Fibroblast of lung (primary cell): ENCODE measurements at places on chromosomes 6 and 20.
A peak's percentile ranks its signal among the peaks of the same experiment; 100 is the strongest.

DNA sequence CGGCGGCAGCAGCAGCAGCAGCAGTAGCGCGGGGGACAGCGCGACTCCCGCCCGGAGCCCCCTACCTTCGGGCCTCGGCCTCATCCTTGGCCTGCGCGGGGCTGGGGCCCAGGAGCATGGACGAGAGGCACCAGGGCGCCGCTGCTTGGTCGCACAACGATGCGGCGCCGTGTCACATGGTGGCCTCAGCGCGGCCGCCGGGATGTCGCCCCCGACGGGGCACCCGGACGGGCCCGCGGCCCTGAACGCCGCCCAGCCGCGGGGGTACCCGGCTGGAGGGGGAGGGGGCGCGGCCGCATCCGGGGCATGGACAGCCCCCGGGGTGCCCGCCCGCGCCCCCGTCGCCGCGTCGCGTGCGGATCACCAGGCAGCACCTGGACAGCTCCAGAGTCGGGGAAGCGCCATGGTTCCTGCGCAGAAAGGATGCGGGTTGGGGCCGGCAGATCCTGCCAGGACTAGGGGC, 57.1 kb downstream of the CDH22 start:
- DNase-seq = no peak

DNA sequence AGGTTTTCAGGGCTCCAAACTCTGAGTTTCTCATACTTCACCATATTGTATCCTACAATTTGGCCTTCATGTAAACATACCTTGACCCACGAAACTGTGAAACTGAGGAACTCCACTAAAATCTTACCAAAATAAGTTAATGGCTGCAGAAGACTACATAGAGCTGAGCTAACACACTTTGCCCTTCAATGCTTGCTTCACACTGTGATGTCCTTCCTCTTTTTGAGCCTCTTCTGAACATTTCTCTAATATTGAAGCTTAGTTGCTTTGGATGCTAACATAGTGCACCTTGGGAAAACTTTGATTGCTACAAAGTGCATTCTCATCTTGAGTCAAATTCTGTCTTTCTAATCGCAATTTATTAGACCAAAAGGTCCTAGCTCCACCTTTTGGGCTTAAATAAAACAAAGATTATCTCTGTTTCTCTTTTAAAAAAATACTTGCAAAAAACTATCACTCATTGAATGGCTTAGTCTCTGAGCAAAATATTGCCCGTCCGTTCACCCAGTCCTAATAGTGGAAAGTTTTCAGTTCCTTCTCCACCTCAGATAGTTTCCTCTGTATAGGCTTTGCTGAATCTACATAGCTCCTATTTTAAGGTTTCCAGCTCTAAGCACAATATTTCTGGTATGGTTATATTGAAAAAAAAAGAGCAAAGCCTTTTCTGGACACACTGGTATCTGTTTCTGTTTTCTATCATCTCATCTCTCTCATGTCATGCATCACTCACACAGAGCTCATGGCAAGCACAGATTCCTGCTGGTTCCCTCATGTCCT, 494.6 kb downstream of the RFPL4B start:
- no peak for DNase-seq

DNA sequence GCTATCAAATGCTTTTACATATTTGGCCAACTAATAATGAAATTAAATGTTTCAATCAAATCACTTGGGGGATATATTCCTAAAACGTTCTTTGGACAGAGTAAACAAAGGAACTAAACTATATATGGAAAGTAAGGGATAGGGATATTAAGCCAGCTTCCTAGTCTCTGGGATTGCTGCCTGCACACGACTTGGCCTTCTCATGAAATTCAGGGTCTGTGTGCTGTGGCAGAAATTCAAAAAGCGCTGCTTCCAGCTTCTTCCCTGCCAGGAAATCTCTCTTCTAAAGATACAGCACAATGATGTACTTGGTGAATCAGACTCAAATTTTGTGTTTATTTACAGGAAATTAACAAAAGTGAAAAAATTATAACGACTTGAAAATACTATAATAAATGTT, 206.3 kb upstream of the RAB32 start:
- peak; percentile 18 for DNase-seq

- peak; percentile 38 for DNase-seq
These were observed 461.1 kb downstream of the MMUT start for GRCh38 chr6:49001856-49002541.

GRCh38 chr20:19749618-19750071, 8.4 kb upstream of the RIN2 start:
- DNase-seq = no peak

DNA sequence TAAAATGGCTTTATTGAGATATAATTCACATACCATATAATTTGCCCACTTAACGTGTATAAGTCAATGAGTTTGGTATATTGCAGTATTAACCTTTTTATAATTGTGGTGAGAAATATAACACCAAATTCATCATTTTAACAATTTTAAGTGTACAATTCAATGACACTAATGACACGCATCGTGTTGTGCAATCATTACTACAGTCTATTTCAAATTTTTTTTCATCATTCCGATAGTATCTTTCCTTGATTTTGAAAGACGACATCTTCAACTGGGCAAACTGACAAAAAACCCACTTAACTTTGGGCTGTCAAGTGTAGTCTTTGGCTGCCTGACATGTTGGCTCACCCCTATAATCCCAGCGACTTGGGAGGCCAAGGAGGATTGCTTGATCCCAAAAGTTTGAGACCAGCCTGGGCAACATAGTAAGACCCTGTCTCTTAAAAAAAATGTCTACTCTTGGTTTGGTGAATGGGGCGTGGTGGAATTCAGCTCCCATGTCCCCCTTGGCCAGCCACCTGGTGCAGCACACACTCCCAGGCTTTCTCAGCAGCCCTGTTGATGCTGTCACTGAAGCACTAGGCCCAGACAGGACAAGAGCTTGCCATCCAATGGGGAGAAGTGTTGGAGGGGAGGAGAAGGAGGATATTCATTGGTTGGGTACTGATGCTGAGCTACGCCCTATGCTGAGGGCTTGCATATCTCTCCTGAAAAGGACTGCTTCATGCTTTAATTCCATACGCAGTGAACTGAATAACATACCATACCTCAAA, 150.5 kb downstream of the CD83 start:
- DNase-seq = no peak

DNA sequence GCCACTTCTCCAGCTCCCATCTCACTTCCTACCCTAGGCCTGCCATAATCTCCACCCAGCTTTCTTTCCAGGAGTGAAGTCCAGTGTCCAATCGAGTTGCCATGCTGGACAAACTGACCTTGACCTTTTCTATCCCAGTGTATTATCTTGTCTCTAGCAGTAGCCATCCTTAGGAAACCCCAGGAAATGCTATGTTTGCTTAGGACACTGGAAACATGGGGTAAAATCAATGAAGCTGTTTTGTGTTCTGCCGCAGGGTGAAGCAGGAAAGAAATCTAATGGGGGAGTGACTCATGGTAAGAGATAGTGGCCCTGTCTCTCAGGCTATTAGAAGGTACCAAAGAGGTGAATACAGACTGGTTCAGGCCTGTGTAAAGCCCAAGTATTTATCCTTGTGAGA, 1110.1 kb upstream of the FLRT3 start:
- no peak for DNase-seq

- DNase-seq = no peak
These were observed 450.7 kb upstream of the OPRM1 start for GRCh38 chr6:153588330-153588729.

GRCh38 chr20:33443006-33443511, 504 bp downstream of the SNTA1 start:
- no peak for DNase-seq

DNA sequence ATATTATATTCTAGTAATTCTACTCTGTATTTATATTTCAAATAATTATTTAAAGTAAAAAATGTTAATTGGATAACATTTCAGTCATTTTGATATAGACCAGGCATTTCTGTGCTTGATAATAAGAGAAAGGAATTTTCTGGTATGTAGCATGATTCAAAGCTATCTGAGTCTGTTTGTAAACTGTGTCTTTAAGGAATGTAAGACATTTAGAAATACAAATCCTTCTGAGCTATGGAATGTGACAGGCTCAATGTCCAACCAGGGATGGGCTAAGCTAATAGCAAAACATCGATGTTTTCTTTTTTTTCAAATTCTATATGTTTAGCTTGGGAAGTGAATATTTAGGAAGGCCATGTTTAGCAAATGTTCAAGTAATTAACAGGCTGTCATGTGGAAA, 41.5 kb upstream of the FAM83B start:
- peak; percentile 45 for DNase-seq

- DNase-seq = no peak
These were observed 64.7 kb upstream of the NFATC2 start for GRCh38 chr20:51607170-51607569.

- no peak for DNase-seq
These were observed 57.5 kb downstream of the PRDM1 start for GRCh38 chr6:106143665-106144064.

DNA sequence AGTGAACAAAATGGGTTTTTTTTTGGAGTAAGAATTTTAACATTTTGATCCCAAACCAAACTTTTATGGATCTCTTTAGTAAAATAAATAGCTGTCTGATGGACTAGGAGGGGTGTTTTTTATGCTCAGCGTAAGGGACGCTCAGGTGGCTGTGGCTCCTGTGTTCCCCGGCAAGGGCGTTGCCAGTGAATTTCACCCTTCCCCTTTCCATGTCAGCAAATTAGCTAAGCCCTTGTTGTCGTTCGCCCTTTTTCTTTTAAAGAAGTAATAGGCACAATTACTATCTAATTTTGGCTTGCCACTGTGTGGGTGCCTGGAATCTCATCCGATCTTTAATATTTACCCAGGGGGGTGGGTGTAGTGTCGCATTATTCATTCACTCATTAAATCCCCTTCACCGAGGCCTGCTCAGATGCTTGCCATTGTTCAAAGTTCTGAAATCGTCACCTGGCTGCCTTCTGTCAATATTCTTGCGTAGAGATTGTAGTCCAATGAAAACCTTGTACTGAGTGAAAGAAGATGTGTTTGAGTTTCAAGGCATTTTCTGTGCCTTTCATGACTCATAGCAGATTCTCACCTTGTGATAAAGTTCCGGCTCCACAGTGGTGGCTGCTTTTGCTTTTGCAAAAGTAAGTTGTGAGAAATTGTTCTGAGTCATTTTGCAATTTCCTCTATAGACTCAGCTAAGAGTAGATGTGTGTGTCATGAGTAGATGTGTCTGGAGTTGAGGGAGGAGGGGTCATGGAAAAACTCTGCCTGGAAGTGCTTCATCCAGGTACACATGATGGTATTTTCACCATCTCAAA, 40.0 kb upstream of the CLDN20 start:
- peak; percentile 68 for DNase-seq

DNA sequence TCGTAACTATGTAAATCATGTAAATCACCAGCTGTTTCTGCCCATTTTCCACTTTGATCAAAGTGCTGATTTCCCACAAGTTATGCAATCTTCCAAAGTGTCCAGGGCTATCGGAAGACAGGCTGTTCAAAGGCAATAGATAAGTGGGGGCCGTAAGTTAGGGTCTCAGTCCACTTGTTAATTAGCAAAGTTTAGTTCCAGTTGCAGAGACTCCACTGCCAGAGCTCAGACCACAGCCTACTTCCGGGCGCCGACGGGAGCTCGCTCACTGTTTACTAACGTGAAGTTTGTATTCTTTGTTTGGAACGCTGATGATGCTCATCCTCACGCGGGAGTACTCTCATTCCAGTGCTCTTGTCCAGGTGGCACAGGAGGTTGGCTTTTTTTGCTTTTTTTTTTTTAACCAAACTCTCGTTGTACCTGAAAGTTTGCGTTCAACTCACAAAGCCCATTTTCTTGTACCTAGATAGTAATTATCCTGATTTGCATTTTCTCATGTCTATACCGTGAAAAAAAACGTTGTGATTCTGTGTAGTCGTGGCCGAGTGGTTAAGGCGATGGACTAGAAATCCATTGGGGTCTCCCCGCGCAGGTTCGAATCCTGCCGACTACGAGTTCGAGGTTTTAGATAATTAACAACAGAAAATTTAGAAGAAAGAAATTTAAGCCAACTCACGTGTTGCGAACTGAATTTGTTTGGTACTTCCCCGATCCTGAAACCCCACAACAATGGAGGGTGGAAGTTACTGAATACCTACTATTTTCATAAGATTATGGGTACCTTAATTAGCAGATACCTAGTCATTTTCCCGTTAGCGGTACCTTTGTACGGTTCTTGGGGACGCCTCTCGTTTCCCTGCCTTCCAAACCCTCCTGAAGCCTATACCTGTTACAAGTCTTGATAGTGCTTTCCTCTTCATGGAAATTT, 29.9 kb upstream of the ZNF184 start:
- peak; percentile 68 for DNase-seq

DNA sequence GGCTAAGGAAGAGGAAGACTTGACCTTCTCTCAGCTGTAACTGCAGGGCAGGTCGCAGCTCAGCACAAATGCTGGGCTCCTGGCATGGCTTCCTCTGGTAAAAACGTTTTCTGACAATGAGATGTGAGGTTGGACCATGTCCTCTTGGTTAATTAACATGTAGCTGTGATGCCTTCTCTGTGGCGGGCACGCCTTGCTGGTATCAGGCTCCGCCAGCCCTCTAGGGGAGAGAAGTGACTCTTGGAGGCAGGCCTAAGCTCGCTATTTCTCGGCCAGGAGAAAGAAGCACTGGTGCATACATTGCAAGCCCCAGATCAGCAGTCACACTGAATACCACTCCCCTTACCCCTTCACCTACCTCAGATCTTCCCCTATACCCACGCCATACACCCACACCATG, 65.0 kb downstream of the QRSL1 start:
- DNase-seq = no peak

DNA sequence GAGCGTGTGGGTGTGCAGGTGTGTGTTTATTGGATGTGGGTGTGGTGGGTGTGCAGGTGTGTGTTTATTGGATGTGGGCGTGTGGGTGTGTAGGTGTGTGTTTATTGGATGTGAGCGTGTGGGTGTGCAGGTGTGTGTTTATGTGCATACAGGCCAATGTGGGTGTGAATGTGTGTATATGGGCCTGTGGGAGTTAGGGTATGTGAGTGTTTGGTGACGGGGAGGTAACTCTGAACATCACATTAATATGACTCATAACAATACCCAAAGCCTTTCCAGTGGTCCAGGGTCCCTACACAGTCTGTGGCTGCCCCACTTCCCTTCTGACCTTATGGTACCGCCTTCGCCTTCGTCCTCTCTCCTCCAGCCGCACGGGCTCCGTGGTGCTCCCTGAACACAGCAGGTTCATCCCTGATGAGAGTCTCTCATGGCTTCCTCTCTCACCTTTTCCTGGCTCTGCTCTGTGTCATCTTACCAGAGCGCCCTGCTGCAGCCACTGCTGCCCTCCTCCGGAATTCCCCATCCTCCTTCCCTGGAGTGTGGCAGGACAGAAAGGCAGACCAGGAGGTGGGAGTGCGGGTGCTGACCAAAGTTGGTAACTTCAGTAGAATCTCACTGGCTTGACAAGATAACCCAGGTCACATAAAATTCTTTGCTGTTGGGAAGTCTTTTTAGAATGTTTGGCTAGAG, 80.0 kb downstream of the SLC2A10 start:
- DNase-seq = no peak

GRCh38 chr6:128513878-128514277, 6.5 kb downstream of the PTPRK start:
- no peak for DNase-seq

GRCh38 chr6:79570129-79571029, 33.1 kb upstream of the LCA5 start:
- DNase-seq = peak; percentile 89
